ENCODE measurements at places on chromosomes 12 and 14.

DNA sequence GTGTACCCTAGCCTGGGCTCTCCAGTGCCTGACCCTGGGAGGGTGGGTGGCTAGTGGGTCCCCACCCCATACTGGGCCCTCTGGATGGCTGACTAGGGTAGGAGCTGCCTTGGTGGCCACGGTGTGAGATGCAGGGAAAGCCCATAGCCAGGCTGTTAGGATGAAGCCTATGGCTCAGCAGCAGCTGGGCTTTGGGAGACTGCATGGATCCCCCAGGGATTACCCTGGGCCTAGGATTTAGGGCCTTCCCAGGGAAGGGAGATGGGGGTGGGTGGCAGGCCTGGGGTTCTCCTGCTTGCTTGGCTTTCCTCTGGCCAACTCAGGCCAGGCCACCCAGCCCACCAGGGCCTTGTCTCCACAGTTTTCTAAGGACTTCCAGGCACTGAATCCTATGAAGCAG lies 6.3 kb downstream of the GSTZ1 start:
- no peak for DNase-seq

DNA sequence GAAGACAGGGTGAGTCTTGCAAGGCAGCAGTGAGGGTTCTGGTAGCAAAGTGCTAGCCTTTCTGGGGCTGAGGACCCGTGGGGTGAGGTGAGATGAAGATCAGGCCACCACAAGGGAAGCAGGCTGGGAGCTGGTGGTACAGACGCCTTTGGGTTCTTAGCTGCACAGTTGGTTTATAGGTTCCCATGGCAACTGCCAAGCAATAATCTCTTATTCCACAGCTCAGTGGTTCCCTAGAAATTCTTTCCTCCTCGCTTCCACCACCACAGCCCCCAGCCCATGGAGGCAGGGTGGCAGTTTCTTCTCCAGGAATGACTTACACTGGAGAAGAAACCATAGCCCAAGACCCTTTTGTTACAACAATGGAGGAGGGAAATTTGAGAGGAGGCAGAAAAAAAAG lies 82.1 kb downstream of the CMKLR1 start:
- DNase-seq, result no peak

DNA sequence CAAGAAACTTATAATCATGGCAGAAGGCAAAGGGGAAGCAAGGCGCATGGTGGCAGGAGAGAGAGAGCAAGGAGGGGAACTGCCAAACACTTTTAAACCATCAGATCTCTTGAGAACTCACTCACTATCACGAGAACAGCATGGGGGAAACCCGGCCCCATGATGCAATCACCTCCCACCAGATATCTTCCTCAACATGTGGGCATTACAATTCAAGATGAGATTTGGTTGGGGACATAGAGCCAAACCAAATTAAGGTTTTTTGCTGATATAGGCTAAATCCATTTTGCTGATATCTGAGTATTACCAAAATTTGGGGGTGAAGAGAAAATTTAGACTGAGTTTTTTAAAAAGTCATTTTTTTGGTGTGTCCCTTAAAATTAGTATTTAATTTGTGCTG lies 54.9 kb upstream of the TMX1 start:
- DNase-seq, result no peak

- DNase-seq, result no peak
These were observed 10.2 kb downstream of the OR6S1 start for GRCh38 chr14:20631023-20631879.

DNA sequence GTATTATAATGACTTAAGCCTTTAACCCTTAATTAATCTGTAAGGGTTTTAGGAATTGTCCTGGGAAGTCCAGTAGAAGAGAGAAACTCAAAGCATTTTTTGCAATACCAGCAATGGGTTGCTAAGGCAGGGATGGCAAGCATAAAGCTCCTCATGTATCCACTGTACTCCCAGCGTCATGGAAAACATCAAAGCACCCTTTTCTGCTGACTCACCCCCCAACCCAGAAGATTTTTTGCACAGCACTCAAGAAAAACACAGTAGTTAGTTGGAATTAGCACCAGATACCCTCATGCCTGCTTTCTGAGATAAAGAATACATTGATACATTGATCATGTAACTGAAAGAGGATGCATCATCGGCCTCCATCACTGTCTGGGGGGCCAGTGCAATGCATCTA lies 199.1 kb upstream of the CNOT2 start:
- DNase-seq, result no peak

GRCh38 chr12:53706080-53706479 lies 21.2 kb downstream of the CALCOCO1 start:
- no peak for DNase-seq

Measured in GF-D8 (cell line).